ENCODE measurements at places on chromosomes 7 and 10.
A peak's percentile ranks its signal among the peaks of the same experiment; 100 is the strongest.

DNA sequence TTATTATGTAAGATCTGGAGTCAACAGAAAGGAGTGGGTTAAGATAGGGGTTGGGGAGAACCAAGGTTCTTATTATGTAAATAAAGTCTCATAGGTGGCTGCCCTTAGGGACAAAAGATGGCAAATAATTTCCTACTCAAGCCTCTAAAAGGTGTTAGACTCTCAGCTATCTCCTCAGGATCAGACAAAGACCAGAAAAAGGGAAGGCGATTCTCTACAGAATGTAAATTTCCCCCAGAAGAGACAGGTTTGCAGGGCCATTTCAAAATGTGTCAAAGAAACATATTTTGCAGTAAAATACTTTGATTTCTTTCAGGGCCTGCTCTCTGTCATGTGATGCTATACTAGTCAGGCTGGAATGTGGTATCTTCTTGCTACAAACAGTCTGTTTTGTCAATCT lies 80.3 kb downstream of the MICU1 start:
- H3K36me3 ChIP-seq = peaks cover 13% of the 10 kb centered on the region
- no peak for DNase-seq
- H3K4me1 ChIP-seq = no peaks in the 10 kb centered on the region
- no peaks in the 10 kb centered on the region for H3K27me3 ChIP-seq
- no peak overlapping the region for H3K4me3 ChIP-seq

DNA sequence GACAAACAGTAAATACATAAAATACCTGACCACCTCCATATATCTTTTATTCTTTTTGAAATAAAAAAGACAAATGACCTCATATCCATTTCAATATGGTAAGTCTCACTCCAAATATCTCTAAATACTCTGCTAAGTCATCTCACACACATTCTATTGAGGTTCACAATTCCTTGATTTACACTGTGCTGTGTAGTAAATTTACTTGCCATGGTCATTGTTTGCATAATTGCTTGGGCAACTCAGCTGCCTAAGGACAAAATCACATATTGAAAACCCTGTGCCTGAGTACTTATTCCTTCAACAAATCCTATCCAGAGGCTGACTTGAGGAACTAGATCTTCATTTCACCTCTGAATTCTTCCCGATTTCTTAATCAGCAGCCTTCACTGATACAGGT lies 176.4 kb downstream of the THSD7A start:
- DNase-seq = no peak
- H3K4me3 ChIP-seq = no peak overlapping the region
- H3K36me3 ChIP-seq = no peaks in the 10 kb centered on the region
- no peak overlapping the region for H3K27ac ChIP-seq

DNA sequence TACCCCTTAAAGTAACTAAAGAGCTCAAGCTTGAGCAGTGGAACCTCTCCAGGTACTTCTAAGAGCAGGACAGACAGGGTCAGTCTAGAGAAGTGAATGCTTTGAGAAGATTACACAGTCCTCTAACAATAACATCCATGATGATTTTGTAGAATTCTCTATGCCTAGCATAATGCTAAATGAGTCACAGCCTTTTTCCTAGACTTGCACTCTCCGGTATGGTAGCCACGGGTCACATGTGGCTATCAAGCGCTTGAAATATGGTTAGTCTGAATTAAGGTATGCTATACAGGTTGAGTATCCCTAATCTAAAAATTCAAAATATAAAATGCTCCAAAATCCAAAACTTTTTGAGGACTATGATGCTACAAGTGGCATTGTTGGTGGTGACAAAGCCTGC lies 166.6 kb upstream of the MKLN1 start:
- H3K36me3 ChIP-seq = no peaks in the 10 kb centered on the region
- H3K27me3 ChIP-seq = no peaks in the 10 kb centered on the region
- no peak for DNase-seq
- H3K4me1 ChIP-seq = no peaks in the 10 kb centered on the region
- no peak overlapping the region for H3K4me3 ChIP-seq
- no peak overlapping the region for H3K27ac ChIP-seq

DNA sequence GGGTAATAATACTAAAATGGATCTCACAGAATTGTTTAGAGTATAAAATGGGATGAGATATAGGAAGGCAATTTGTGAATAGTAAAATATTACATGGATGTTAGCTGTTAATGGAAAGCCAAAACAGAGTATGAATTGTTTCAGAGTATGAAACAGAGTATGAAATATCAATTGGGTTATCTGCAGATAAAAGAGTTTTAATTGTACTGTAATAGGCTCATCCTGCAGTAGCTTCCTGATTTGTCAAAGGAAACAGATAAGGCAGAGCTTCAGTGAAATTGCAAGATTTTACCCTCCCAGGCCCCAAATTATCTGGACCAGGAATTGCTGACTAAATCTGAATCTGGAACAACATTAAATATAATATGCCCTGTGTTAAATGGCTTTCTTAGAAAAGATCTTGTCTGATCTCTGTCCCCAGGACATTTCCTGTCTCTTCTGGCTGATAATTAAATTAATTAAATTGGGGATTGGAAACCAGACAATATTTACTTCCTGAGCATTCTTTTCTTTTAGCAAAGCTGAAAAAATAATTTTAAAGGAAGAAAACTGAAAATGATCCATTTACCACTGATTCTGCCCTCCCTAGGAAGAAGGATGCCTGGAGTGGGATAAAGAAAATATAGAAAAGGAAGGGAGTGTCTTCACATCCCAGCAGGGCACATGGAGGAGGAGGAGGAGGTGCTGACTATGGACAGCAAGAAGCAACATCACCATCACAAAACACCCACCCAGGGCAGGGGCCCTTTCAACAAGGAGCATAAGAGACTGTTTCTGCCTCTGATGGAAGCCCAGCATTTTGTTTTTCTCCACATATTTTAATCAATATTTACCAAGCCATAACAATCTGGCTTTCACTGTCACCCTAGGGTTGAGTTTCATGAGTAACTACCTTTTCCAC lies 18.5 kb downstream of the PTN start:
- no peaks in the 10 kb centered on the region for H3K27me3 ChIP-seq
- H3K27ac ChIP-seq = peak overlapping the region; percentile 21
- H3K36me3 ChIP-seq = peaks cover 3% of the 10 kb centered on the region
- H3K4me3 ChIP-seq = no peak overlapping the region
- peaks cover 4% of the 10 kb centered on the region for H3K4me1 ChIP-seq

- no peak overlapping the region for H3K27ac ChIP-seq
- H3K36me3 ChIP-seq = no peaks in the 10 kb centered on the region
- H3K4me3 ChIP-seq = no peak overlapping the region
- H3K4me1 ChIP-seq = no peaks in the 10 kb centered on the region
- no peak for DNase-seq
- no peaks in the 10 kb centered on the region for H3K27me3 ChIP-seq
Observed at GRCh38 chr10:110694820-110695538, 50.8 kb downstream of the RBM20 start.

GRCh38 chr7:72035266-72035665 lies 376.9 kb downstream of the CALN1 start:
- no peaks in the 10 kb centered on the region for H3K27me3 ChIP-seq
- DNase-seq = no peak
- H3K27ac ChIP-seq = no peak overlapping the region
- H3K4me1 ChIP-seq = peaks cover 4% of the 10 kb centered on the region

Data from spinal cord (tissue), 10 donors.